Right lung (tissue), 10 donors: ENCODE measurements at places on chromosomes 4 and X. TPM values are rescaled to one million over a fixed set of nuclear protein-coding genes. Genes with fewer than 3 reads are reported as not detected.

- no peak for DNase-seq
Measured at GRCh38 chr4:119865789-119866188, 200.9 kb downstream of the MAD2L1 start.

DNA sequence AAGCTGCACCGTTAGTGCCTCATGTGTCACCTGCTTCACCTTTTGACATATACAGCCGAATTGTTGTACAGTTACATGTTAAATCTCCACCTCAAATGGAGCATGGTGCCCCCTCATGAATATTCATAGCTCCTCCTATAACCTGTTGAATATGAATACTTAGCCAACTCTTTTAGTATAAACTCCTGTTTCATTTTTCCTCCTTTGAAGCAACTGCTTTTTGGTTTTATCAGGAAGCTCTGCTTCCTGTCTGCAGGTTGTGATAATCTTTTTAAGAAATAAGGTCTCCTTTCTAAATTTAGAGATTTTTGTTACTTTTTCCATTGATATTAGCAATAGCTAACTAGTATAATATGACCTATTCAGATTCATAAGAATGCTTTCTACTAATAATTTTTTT lies 1429.2 kb upstream of the AGA start:
- DNase-seq, result no peak

Gene SLITRK2
- polyA plus RNA-seq, result 3.7 TPM

Gene BMPR1B
- 1.3 TPM for polyA plus RNA-seq

Gene HSPA4L
- 6.2 TPM for polyA plus RNA-seq

Gene MOB1B
- polyA plus RNA-seq, result 49.4 TPM

- no peak for DNase-seq
Measured at GRCh38 chrX:41516999-41517765, 70.0 kb downstream of the NYX start.

GRCh38 chr4:123889507-123889906 lies 492.9 kb downstream of the SPRY1 start:
- DNase-seq, result no peak

GRCh38 chrX:16981980-16982379 lies 35.5 kb downstream of the REPS2 start:
- DNase-seq, result no peak

Gene TASL
- 1.7 TPM for polyA plus RNA-seq

- DNase-seq, result no peak
Measured at GRCh38 chr4:134202166-134202956, 772 bp upstream of the PABPC4L start.

GRCh38 chr4:108078024-108078733 lies 88.5 kb downstream of the HADH start:
- DNase-seq, result no peak

- DNase-seq, result no peak
Measured at GRCh38 chrX:131308980-131309379, 19.9 kb upstream of the IGSF1 start.

Gene FGF13
- polyA plus RNA-seq, result 11.9 TPM

GRCh38 chr4:140724760-140725159 lies 31.4 kb downstream of the TBC1D9 start:
- DNase-seq, result no peak

- DNase-seq, result no peak
Measured at GRCh38 chr4:137129441-137129840, 402.9 kb downstream of the PCDH18 start.

- no peak for DNase-seq
Measured at GRCh38 chrX:136495043-136495442, 2.3 kb upstream of the HTATSF1 start.

Gene MAOB
- polyA plus RNA-seq, result 12.8 TPM

- DNase-seq, result peak; percentile 72
Measured at GRCh38 chr4:71785959-71786358, 2.1 kb upstream of the GC start.

DNA sequence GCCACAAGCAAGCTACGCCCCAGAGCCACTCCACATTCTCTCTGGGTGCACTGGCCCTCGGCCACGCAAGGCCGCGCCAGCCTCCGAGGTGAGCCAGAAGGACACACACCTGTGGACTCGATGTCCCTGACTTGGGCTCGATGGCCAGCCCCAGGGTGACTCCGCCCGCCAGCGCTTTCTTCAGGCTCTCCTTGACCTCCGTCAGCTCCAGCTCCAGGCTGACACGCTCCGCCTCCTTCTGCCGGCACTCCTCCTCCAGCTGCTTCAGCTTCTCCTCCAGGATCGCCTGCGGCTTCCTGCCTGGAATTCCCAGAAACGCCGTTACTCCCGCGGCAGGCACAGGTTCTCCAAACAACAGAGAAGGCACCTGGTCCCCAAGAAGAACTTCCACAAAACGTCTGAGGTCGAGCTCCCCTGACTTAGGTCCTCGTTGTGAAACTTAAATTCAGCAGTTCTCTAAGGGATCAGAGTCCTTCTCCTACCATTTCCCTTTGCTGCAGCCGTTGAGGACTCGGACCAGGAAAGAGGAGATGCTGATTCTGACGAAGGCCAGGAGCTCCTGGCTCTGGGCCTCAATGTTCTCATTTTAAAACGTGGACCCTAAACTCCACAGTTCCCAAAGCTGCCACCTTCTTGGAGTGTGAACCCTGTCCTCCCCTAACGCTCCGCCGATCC lies 166.8 kb downstream of the AFAP1 start:
- DNase-seq, result no peak

DNA sequence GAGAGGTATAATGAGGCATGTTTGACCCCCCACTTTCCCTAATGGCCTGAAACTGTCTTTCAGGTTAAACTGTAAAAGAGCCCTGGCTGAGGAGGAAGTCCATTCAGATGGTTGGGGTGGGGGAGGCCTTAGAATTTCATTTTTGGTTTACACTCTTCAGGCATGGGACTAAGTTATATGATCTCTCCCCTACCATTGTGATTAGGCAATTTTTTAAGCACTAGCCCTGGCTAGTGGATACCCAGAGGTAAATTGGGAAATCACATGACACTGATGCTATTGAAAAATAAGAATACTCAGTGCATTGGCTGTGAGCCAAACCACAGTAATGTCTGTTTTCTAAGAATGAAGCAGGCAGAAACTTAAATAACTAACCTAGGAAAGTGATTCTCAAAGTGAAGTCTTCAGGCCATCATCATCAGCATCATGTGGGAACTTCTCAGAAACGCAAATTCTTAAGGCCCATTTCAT lies 149.7 kb downstream of the RRAGB start:
- DNase-seq, result no peak

Gene MFAP3L
- 2.3 TPM for polyA plus RNA-seq

DNA sequence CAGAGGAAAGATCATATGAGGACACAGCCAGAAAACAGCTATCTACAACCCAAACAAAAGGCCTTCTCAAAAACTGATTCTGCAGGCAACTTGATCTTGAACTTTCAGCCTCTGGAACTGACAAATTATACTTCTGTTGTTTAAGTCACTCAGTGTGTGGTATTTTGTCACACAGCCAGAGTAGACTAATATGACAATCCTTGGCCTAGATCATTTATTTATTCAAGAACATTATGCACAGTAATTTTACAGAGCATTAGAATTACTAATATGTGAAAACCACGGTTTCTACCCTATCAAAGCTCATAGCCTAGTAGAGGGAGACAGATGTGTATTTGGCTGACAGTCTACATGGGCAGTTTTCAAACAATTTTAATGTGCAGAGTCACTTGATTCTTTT lies 167.8 kb upstream of the PCDH18 start:
- no peak for DNase-seq

Gene FRAS1
- polyA plus RNA-seq, result 31.1 TPM

GRCh38 chrX:2989565-2989964 lies 16.8 kb upstream of the ARSH start:
- no peak for DNase-seq

GRCh38 chr4:35125995-35126712 lies 1118.2 kb downstream of the ARAP2 start:
- no peak for DNase-seq
